ENCODE measurements at places on chromosomes 11 and 22. TPM values are rescaled to one million over a fixed set of nuclear protein-coding genes. Genes with fewer than 3 reads are reported as not detected.

Gene RIMBP3C
- total RNA-seq = not detected

GRCh38 chr22:30335236-30335635 lies 8.5 kb upstream of the TBC1D10A start:
- DNase-seq = no peak

Gene C22orf31
- total RNA-seq = not detected

- no peak for DNase-seq
Measured at GRCh38 chr11:104113541-104113940, 50.4 kb downstream of the PDGFD start.

DNA sequence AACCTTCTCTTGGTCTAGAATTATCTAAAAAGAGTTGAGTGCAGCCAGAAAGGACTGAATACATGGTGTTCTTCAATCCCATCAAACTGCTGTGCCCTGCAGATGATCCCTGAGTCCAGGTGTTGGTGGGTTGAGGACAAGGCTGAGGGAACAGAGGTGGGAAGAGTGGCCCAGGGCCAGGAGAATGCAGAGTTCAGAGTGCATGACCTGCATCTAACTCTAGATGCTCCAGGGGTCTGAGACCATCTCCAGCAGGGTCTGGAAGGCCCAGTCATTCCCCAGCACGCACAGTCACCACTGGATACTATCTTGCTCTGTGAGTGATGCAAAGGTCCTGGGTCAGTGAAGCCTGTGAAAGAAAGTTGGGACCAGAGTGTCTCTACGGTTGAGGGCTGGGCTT lies 2.1 kb upstream of the VPREB1 start:
- DNase-seq = no peak

Gene C11orf42
- total RNA-seq = not detected

- DNase-seq = no peak
Measured at GRCh38 chr11:114298710-114299109, 2.5 kb downstream of the NNMT start.

Gene CCDC116
- total RNA-seq = 0.24 TPM

Gene PDE3B
- 5.3 TPM for total RNA-seq

DNA sequence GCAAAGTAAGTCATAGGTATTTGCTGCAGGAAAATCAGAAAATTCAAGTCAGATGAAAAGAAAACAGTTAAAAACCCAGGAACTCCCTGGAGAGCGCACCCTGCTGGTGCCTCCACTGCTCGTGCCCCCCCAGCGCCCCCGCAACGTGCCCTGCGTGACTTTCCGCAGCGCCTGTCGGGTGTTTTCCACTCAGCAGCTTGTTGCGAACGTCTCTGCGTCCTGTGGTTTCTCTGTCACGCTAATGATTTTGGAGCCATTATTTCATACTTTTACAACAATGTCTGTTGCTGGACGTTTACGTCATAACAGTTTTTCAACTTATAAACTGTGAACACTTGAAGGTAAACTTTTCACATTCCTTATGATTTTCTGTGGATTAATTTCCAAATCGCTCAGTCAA lies 5.0 kb downstream of the CRELD2 start:
- DNase-seq = no peak

Gene CRYBB1
- 0.65 TPM for total RNA-seq

DNA sequence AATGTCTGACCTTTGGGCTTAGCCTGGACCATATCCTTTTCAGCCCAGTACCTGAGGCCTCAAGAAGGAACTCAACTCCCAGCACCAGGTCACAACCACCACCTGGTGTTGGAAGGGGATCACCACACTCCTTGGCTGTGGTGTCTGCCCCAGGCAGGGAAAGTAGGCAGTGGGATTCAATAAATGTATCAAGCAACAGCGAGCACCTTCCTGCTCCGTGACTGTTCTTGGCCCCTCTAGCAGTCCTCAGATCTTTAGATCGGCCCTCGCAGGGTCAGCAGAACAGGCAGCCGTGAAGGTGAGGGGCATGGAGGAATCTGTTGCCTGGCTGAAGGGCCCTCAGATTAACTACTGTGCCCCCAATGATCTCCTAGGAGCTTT lies 15.9 kb downstream of the ARFGAP2 start:
- no peak for DNase-seq

DNA sequence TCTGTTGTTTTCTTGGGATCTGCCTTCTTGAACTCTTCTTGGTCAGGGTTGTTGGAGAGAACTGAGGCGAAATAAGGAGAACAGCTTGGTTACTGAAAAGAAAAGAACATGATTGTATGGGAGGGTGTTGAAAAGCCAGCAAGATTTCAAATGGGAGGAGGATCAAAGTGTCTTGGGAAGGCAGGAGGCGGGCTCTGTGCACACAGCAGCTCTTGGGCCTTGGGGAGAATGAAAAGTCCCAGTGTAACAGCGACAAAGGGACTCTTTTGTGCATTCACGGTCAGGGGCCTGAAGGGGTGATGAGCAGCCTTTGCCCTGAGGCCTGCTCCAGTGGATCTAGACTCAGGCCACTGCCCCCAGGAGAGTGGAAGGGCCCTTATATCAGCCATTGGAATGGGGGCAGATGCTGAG lies 135.4 kb downstream of the ADAMTS15 start:
- no peak for DNase-seq

DNA sequence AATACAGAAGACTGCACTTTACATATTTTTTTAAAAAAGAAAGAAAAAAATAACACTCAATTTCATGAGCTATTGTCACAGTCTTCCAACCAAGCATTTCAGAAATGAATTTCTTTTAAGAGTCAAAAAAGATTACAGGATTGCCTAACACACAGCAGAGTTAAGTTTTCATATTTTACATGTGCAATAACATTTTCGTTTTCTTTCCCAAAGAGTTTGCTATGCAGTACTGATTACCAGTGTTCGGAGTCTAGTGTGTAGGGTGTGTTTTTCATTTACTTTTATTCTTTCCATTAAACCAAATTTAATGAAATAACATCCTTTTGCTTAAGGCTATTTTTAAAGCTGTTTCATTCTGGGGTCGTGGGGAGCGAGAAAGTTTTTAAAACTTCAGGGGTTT lies 53.2 kb downstream of the MN1 start:
- no peak for DNase-seq

GRCh38 chr11:116700586-116701220 lies 72.1 kb downstream of the BUD13 start:
- DNase-seq = no peak

DNA sequence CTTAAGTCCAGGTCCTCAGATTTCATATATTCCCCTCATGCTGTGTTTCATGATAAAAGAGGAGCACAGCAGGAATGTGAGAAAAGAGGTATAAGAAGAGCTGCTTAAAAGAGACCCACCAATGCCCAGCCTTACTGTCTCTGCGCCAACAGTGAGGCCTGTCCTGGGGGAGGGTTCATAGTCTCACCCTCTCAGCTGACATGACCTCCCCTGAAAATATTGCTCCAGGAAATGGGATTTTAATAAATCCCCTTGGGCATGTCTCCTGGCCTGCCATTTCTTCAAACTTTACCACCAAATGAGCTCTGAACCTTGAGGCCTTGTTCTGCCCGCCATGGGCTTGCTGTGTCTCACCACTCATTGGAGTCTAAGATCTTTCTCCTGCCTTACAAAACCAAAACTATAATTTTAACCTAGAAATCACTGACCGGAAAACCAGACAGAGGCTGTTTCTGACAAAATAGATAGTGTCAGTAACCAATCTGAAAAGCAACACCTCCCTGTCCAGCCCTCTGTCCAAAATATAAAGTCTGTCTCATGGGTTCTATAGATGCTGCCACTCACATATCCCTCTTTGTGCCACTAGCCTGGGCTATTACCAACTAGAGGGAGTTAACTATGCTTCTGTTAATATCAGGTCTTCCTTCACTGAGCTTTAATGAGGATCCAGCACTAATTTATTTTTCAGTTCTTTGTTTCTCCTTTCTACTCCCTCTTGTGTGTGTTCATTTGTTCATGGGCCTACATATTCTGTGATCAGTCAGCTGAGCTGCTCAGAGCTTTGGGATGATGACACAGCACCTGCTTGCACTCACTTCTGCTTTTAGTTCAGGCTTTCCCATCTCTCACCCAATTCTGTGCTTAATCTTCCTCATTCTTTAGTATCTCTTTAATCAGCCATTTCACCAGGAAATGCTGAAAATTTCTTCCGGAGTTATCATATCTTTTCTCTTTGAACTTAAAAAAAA lies at the start of gene OR2AG2:
Gene OR2AG2, minus strand, starts transcription at position 51 of the 968 bp plus-strand sequence. CDS start 3,019 bp downstream, outside the sequence.
- no peak for DNase-seq

Gene VSIG10L2
- 0.08 TPM for total RNA-seq

Gene CST6
- not detected for total RNA-seq

Gene PPM1F
- 19.3 TPM for total RNA-seq

Gene PRRG4
- 0.59 TPM for total RNA-seq

DNA sequence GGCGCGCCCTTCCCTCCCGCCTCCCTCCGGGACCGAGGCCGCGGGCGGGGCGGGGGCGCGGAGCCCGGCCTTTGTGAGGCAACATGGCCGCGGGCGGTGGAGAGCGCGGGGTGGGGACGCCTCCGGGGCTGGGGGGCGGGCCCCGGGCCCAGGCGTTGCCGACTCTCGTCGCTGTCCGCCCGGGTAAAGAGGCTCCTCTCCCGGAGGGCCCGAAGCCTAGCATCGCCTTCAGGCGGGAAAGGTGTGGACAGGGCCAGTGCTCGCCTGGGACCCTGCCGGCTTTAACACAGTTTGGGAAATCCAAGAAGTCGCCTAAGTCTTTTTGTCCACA lies 369 bp downstream of the DGCR8 start:
- peak; percentile 78 for DNase-seq

GRCh38 chr22:46422896-46423295 lies 87.4 kb downstream of the TRMU start:
- DNase-seq = peak; percentile 71

DNA sequence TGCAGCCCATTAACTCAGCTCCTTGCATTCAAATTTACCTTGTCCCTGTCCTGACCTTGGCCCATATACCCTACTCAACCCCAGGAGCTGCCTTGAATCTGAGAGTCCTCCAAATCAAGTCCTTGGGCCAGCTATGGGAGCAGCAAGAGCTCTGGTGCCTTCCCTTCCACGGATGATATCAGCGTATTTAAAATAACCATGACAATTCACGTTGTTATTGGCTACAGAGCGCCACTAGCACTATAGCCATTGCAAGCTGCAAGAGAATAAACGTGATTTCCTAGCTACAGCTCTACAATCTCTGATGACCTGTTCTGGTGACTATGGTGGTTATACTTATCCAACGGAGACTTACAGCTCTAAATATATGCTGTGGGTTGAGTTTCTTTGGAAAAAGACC lies 357.8 kb downstream of the LARGE1 start:
- DNase-seq = no peak

Gene OR52H1
- not detected for total RNA-seq

GRCh38 chr11:70405679-70406395 lies 7.5 kb downstream of the CTTN start:
- DNase-seq = no peak

Gene ACR
- total RNA-seq = 0.43 TPM

Gene PANX2
- 0.43 TPM for total RNA-seq

GRCh38 chr11:7559398-7560283 lies 45.8 kb downstream of the PPFIBP2 start:
- no peak for DNase-seq

Gene IL18
- 1.9 TPM for total RNA-seq

- DNase-seq = no peak
Measured at GRCh38 chr22:30398685-30399680, 2.2 kb downstream of the SEC14L2 start.

Gene FXYD6
- 34.6 TPM for total RNA-seq

- peak; percentile 41 for DNase-seq
Measured at GRCh38 chr11:116379185-116379828, 393.5 kb downstream of the BUD13 start.

GRCh38 chr11:7892840-7893254 lies 38.2 kb downstream of the OR10A6 start:
- no peak for DNase-seq
